ENCODE measurements at places on chromosomes 4 and X.

GRCh38 chr4:155400893-155401292 lies 24.1 kb upstream of the MAP9 start:
- DNase-seq: no peak

- DNase-seq: no peak
Observed at GRCh38 chr4:122104184-122104583, 47.9 kb upstream of the BLTP1 start.

GRCh38 chr4:138398322-138398721 lies 156.2 kb upstream of the SLC7A11 start:
- no peak for DNase-seq

GRCh38 chr4:78596111-78596742 lies 44.7 kb downstream of the ANXA3 start:
- no peak for DNase-seq

- no peak for DNase-seq
Observed at GRCh38 chr4:54390670-54391069, 161.6 kb downstream of the PDGFRA start.

DNA sequence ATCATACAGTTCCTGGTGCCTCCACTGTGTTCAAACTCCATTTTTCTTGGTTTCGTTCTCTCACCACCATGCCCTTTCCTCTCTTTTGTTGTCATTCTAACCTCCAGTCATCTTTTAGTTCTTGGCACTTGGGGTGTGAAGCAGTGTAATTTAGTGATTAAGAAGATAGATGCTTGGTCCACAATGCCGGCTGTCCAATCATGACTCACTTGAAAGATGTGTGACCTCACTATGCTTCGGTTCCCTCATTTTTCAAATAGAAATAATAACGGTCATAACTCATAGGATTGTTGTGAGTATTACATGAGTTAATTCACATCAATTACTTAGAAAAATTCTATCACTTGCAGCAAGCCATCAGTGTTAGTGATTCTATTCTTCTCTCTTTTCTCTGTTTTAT lies 327.8 kb downstream of the ADGRL3 start:
- DNase-seq: no peak

DNA sequence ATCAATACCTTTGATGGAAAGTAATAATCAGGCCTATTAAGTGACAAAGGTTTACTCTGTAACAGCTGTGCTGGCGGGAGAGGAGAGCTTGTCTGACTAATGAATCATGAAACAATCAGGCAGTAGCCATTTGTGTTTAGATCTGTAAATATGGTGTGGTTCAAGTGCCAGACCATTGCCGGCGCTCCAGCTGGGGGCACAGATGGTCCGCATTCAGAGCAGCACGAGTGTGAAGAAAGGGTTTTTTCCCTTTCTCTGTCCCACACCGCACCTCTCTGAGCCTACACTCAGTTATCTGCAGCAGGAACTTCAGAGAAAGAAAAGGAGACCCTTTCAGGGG lies 111.3 kb upstream of the PAQR3 start:
- DNase-seq: no peak

GRCh38 chrX:3962511-3963311 lies 249.3 kb upstream of the PRKX start:
- DNase-seq: no peak

- no peak for DNase-seq
Observed at GRCh38 chr4:5890063-5890727, 2.7 kb downstream of the CRMP1 start.

DNA sequence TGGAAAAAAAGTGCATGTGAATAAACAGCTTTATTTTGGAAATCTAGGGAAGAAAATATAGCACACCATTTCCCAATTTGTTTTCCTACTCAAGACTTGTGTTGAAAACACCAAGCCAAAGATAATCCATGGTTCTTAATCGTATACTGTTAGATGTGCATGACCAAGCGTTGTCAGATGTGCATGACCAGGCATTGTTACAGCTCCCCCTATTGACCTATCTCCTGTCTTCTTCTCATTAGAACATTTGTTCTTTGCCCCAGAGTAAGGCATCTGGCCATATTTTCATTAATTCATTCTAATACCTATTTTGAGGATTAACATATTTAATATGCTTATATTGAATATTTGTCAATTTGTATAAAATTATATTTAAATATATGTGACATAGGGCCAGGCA lies 14.4 kb upstream of the VCX start:
- no peak for DNase-seq

- DNase-seq: no peak
Observed at GRCh38 chr4:6657242-6658208, 17.0 kb downstream of the MRFAP1 start.

- no peak for DNase-seq
Observed at GRCh38 chr4:6581566-6582121, 6.7 kb downstream of the MAN2B2 start.

- DNase-seq: peak; percentile 37
Observed at GRCh38 chr4:15003891-15004738, 1.8 kb downstream of the CPEB2 start.

GRCh38 chrX:24125028-24125612 lies 24.4 kb upstream of the ZFX start:
- DNase-seq: no peak

- no peak for DNase-seq
Observed at GRCh38 chr4:2714061-2714770, 41.9 kb downstream of the TNIP2 start.

GRCh38 chr4:90080116-90080515 lies 47.1 kb upstream of the CCSER1 start:
- DNase-seq: no peak

- no peak for DNase-seq
Observed at GRCh38 chr4:150817017-150817416, 198.1 kb downstream of the LRBA start.

- DNase-seq: no peak
Observed at GRCh38 chr4:71872767-71873415, 89.0 kb upstream of the GC start.

DNA sequence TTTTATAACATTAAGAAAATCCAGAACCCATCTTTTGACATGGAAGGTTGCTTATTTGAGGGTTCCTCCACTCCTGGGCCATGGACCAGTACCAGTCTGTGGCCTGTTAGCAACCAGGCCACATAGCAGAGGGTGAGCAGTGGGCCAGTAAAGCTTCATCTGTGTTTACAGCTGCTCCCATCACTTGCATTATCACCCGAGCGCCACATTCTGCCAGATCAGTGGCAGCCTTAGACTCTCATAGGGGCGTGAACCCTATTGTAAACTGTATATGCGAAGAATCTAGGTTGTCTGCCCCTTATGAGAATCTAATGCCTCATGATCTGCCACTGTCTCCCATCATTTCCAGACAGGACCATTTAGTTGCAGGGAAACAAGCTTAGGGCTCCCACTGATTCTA lies 58.6 kb downstream of the NDST4 start:
- no peak for DNase-seq

DNA sequence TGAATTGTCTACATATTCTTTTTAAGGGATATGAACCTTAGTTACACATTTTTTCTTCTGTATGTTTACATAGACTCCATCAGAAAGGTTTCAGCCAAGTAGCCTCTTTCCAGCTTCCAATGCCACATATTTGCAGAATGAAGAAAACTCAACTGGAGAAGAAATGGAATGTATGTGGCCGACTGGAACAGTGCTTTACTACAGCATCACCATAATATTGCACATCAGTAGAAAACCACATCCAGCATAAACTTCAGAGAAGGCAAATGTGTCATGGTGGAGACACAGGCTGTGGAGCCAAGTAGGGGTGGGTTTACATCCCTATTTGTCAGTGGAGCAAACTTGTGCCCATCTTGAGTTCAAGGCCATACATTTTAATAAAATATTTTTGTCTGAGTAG lies 204.8 kb upstream of the LDB2 start:
- no peak for DNase-seq

GRCh38 chr4:152707632-152708031 lies 27.8 kb upstream of the TMEM154 start:
- no peak for DNase-seq

- no peak for DNase-seq
Observed at GRCh38 chr4:147954850-147955249, 223.0 kb downstream of the ARHGAP10 start.

DNA sequence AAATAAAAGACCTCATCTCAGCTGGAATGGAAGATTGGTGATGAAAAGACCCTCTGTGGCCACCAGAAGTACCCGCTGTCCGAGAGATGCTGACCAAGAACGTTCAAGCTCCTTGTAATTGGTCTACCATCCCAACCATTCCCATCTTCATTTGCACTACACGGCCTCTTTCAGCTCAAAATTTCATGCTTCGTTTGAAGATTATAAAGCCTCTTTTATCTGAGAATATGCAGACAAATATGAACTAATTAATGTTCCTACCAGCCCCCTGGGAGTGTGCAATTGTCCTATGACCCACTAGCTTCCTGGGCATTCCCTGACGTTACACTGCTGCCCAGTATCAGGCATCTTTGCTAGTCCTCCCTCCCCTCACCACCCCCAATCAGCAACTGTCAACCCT lies 583.7 kb downstream of the MID1IP1 start:
- DNase-seq: no peak

DNA sequence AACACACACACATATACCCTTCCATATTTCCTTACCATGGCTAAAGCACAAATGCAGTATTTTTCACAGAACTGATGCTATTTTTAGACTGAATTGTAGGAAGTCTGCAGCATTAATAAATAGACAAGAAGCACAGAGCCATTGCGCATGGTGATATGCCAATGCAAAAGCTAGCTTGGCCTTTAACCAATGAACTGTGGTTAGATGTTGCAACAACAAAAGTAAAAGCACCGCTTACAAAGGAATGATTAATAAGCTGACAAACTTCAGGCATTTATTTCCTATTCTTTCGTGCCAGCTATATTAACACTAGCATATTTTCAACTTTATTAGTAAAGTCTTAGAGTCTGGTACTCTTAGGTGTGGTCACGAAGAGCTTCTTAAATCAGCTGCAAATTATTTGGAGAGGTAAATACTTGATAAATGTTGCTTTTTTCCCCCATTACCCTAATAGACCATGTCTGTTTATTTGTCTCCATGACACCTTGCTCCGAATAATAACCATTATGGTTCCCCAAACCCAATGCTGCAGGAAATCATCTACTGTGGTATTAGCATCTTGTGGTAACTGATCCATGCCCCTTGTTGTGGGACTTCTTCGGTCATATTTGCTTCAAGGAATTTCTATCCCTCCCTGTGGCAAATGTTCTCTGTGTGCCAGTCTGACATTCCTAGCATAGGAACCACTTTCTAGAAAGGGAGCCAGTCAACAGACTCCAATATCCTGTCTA lies 306.1 kb upstream of the TAPT1 start:
- peak; percentile 65 for DNase-seq

DNA sequence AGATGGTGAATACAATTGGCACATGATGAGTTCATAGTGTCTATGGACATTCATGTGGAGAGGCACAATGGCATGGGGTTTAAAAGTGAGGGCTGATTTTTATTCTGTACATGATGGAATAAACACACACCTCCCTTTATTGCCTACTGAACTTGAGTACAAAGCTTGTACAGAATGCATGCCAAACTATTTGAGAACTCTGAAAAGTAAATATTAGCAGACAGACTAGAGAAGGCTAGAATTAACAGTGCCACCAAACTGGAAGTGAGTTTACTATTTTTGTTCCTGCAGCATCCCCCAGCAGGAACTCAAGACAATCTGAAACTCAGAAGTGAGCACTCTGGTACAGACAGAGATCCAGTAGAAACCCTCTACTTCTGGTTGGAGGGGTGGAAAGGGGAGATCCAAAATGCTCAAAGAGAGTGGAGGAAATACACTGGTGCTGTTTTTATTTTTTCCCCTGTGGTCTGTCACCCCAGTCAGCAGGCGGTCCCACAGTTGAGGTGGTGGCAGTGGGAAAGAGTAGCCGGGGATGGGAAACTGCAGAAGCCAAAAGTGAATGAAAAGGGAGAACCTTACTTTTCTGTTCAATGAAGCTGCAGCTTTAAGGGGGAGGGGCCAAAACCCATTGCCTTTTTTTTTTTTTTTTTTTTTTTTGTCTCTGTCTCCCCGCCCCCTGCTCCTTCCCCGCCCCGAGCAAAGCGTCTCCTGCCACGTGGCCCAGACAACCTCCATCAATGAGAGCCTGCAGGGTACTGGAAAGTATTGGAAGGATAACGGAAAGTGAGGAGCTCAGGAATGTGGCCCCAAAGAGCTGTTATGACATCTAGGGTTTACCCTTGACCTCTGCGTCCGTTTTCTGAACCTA lies 20.5 kb downstream of the AKAP4 start:
- no peak for DNase-seq

DNA sequence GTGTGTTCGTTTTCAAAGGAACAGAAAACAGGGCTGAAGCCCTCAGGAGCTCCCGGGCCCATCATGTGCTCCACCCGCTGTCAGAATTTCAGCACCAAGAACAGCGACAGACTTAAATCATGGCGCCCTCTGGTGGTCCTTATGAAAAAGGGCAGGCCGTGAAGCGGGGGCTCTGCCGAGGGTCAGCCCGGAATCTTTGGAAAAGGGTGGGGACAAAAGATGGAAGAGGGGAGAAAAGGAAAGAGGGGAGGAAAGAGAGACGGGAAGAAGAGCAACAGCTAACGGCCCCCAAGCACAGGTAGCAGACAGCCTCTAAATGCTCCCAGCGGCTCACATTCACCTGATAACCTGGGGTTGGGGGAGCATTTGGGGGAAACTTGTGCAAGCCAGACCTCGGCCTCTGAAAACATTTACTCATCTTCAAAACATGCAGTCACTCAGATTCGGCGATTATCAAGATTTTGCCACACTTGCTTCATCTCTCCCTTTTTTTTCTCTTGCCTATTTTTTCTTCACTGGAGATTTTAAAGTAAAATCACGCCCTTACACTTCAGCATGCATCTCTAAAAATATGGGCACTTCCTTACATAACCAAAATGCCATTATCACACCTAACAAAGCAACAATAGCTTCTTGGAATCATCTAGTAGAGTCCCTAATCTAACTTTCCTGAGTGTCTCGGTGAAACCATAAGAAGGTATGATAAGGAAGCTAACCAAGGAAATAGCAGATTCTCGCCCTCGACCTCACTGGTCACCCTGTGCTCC lies 28.1 kb upstream of the MAN2B2 start:
- no peak for DNase-seq

- no peak for DNase-seq
Observed at GRCh38 chr4:162366146-162366545, 202.3 kb upstream of the FSTL5 start.

DNA sequence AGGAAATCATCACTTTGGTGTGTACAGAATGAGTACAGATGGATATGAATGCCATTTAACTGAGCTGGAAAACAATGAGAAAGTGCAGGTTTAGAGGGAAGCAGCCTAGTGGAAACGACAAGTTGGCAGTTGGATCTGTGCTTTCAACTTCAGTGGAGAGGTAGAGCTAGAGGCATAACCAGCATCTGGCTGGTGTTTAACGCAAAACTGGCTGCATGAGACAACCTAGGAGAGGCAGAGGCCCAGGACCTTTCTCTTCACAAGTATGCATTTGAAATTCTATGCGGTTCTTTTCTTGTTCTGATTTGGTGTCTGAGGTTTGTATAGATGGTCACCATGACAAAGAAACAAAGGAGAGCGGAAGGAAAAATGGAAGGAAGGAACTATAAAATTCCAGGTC lies 63.1 kb downstream of the ANXA5 start:
- no peak for DNase-seq
